NCI-H1694 (cell line): ENCODE measurements at places on chromosomes 4 and X.

DNA sequence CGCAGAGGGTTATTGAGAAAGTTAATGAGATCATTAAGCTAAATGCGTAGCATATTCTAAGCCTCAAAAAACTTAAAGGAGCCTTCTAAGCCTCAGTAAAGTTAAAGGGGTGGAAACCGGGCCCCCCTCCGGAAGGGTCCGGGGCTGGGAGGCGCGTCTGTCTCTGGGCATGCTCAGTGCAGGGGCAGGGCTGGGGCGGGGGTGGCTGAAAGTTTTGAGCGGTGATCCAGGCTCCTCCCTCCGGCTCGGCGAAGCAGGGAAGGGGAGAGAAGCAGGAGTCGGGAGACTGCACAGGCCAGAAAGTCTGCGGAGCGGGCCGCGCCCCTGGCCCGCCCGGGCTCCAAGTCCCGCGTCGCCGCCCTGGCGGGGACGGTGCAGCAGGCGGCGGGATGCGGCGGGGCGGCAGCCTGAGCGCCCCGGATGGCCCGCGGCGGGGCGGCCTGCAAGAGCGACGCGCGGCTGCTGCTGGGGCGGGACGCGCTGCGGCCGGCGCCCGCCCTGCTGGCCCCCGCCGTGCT lies at the start of gene EVC:
Gene EVC (plus strand): TSS at position 241 of the 518 bp plus-strand sequence. CDS start 180 bp downstream, at position 421.
- no peak for DNase-seq

- DNase-seq = no peak
Measured at GRCh38 chr4:173002830-173003561, 165.6 kb upstream of the GALNT7 start.

DNA sequence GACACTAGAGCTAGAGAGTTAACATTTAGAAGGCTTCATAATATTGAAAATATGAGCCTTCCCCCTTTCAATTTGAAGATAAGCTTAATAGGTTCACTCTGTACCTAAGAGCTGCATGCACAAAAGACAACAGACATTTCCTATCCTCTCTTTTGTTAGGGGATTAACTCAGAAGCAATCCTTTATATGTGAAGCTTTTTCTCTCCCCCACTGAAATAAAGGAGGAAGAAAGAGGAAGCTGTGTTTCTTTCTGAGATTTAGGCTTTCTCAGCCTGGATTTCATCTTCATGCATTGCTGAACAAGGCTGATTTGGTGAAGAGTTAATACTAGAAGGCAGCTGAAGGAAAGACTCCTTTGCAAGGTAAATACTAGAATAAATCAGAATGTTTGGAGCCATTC lies 21.0 kb upstream of the CABS1 start:
- no peak for DNase-seq

DNA sequence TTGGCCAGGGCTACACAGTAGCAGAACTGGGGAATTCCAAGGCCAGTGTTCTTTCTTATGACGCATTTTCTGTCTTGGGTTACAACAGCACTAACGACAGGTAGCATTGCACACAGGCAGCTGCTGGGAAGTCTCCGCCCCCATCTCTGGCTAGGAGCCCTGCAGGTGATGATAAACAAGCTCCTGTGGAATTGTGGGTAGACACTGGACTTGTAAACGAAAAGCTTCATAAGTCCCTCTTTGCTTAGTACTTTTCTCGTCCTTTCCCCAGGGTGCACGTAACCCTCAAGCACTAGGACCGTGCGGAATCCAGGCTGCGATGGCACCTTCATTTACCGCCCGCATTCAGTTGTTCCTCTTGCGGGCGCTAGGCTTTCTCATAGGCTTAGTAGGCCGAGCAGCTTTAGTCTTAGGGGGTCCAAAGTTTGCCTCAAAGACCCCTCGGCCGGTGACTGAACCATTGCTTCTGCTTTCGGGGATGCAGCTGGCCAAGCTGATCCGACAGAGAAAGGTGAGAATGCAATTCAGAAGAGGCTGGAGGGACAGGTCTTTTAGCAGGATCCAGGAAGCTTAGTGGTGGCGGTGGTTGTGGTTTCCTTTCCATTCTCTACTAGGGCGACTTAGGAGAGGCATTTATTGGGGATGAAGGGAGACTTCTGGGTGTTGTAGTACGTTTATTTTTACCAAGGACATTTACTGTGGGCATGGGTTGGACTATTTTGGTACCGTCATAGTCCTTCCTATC lies at the start of gene FAAH2:
Gene FAAH2 (plus strand): TSS at position 200 of the 745 bp plus-strand sequence. CDS start 120 bp downstream, at position 320.
- DNase-seq = no peak
